Activated effector memory CD4-positive, alpha-beta T cell treated with Interleukin-2 at 50 U/mL for 16 hours (primary cell): ENCODE measurements at places on chromosomes 5 and 9.

- DNase-seq: no peak
Observed at GRCh38 chr5:103621548-103621930, 59.0 kb upstream of the NUDT12 start.

DNA sequence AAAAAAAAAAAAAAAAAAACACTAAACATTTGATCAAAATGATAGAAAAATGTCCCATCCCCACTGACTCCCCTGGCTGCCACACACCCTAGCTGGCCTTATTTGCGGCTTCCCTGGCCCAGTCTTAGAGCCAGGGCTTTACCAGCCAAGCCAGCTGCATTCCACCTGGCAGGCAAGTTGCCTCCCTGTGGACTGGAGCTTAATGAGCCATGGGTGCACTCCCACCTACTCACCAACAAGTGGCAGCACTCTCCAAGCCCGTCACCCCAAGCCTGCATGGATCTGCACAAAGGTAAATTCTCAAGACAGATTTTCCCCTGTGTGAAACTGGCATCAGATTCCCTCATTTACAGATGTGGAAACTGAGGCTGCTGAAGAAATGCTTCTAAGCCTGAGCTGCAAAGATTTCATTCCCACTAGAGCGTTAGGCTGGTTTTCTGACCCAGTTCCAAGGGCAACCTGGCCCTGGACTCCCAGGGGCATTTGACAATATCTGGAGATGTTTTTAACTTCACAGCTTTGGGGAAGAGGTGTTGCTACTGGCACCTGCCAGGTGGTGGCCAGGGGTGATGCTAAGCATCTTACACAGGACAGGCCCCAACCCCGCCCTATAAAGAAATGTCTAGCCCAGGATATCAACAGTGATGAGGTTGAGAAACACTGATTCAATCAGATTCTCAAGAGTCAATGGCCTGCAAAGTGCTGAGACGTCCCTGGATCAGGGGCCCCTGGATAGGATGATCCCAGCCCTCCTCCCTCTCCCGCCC, 21.9 kb upstream of the VDAC1 start:
- DNase-seq: peak; percentile 18

- no peak for DNase-seq
Observed at GRCh38 chr5:72276219-72276752, 43.8 kb downstream of the MRPS27 start.

DNA sequence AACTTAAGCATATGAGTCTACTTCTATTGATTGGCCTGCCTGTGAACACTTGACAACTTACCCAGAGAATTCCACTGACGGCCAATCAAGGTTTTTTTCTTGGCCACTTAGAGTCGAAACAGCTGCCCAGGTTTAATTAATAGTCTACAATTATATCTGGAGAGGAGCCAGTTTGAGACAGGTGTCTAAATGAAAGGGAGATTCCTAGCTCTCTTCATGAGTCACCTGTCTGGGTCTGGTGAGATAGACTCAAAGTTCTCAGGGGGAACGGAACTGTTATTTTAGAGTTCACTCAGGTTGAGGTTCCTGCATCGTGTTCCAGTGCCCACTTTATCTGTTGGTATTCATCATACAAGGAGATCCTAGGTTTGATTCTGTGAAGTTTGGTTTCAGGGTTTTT, 111.0 kb downstream of the CD180 start:
- DNase-seq: no peak

DNA sequence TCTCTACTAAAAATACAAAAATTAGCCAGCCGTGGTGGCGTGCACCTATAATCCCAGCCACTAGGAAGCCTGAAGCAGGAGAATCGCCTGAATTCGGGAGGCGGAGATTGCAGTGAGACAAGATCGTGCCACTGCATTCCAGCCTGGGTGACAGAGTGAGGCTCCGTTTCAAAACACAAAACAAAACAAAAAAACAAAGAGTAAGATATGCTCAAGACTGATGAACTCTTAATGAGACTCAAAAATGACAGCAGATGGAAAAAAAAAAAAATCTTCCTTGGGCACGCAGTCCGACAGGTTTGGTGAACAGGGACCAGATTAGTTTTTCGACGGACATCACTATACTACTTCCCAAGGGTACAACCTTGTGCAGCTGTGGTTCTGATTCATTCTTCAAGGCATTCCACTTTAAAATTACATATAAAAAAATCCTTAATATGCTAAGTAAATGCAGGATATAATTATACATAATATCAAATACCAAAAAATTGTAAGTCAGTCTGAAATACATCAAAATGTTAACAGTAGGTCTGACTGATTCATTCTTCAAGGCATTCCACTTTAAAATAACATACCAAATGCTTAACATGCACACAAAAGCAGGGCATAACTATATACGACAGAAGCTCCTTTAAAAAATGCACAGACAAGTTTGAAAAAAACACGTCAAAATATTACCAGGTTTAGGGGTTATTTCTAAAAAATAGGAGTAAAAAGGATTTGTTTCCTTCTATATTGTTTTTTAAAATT, 12.3 kb downstream of the PSIP1 start:
- DNase-seq: no peak

DNA sequence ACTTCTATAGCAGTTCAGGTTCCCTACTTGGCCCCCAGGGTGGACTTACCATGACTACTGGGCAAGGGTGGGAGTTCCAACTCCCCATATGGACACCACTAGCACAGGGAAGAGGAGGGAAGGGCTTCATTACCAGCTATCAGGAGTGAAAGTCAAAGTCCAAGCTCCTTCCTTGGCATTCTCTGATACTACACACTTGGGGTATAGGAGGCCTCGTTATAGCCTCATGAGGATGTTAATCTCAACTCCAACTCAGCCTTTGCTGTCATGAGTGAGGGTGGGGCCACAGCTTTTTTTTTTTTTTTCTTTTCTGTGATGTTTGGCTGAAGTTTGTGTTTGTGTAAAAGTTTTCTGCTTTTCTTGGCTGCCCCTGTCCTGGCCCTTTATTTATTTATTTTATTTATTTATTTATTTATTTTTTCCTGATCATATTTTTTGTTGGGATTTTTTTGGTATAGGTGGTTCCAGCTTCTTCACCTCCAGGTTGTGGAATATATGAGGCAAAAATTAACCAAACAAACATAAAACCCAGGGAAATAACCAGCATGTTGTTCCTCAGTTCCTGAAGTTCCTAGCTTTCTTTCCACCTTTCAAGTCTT, 8.7 kb downstream of the GARIN3 start:
- no peak for DNase-seq

DNA sequence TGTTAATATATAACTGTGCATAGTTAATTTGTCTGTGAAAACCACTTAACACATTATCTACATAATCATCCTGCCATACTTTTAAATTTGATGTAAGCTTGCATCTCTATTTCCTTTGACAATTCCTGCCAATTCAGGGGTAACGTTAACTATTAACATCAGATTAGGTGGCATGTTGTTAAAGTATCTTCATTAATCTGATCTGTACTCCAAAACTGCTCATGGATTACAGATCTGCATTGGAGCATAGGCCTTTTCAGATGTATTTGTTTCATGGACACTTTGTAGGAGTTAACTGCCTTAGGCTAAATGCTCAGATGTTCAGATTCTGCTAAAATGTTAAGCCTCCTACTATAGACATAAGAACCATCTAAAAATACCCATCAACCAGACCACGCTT, 3.1 kb downstream of the RPS6 start:
- DNase-seq: no peak

DNA sequence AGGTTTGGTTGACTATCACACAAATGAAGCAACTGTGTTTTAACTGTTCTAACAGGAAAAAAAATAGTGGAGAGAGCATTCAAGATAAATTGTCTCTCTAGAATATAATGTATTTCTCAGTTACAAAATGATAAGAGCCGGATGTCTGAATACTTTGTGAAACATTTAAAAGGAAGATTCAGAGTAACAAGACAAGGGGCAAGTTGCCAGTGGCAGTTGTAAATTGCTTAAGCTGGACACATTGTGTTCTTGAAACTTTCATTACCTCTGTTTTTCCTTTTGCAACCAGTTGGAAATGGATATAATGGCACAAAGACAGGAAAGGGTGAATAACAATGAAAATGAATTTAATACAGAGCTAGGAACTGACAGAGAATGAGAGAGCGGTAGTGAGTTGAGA, 15.2 kb upstream of the TBCA start:
- no peak for DNase-seq

- no peak for DNase-seq
Observed at GRCh38 chr9:83701286-83701685, 6.5 kb downstream of the UBQLN1 start.

DNA sequence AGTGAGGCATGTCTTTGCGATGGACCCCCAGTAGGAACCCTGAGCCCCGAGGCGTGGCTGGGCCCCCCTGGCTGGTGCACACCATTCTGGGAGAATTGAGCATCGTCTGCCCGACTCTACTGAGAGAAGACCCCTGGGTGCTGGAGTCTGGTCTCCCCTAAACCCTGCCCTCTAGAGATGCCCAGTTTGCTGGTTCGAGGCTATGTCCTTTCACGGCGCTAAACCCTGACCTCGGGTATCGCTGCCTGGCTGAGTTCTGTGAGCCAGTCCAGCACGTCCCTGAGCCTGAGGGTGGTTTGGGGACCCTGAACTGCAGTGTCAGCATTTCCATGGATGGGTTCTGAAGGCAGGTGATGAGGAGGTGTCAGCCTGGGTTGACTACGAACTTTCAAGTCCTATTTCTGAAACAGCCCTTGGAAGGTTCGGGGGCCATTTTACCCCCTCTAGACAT, 128.8 kb downstream of the RXRA start:
- no peak for DNase-seq

DNA sequence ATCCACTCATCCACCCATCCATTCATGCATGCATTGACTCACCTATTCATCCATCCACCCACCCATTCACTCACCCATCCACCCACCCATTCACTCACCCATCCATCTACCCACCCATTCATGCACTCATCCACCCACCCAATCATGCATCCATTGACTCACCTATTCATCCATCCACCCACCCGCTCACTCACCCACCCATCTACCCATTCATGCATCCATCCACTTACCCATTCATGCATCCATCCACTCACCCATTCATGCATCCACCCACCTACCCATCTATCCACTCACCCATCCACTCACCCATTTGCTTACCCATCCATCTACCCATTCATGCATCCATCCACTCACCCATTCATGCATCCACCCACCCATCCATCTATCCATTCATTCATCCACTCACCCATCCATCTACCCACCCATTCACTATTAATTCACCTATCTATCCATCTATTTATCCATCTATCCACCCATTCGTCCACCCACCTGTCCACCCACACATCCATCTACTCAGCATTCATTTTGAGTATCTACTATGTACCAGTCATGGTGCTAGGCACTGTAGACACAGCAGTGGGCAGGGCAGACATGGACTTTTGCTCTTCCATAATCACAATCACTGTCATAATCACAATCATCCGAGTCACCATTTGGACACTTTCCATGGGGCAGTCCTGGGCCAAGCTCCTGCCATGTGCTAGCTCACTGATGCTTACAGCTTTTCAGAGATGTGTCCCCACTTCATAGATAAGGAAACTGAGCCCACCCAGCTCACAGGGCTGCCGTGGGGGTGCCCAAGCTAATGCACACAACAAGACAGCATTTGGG, 34.4 kb downstream of the HMCN2 start:
- DNase-seq: no peak

DNA sequence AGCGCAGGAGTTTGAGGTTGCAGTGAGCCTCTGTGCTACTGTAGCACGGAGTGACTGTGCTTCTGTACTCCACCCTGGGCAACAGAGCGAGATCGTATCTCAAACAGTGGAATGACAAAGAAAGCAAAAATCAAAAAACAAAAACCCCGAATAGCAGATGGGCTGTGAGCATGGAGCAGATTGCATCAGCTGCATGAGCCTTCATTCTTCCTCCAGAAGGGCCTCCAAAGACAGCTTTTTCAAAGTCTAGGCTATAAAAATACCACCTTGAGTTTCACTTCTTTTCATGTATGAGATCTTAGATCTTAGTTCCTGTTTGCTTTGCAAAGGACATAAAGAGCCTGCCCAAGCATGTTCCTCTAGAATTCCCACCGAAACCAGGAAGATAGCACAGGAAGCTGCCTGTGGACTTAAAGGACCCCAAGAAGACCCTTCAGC, 15.0 kb upstream of the HSPB3 start:
- DNase-seq: no peak

DNA sequence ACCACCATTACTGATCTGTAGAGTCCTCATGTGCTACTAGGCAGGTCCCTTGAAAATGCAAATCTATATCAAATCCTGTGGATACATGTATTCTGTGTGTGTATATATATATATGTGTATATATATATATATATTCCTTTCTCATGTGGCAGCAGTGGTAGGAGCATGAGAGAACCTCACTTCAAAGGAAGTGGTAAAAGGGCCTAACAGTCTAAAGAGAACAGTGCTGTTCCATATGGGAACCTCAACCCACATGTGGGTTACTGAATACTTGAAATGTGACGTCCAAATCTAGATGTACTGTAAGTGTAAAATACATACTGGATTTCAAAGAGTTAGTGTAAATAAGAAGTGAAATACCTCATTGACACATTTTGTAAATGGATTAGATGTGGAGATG, 5.4 kb downstream of the SLC46A2 start:
- DNase-seq: no peak

DNA sequence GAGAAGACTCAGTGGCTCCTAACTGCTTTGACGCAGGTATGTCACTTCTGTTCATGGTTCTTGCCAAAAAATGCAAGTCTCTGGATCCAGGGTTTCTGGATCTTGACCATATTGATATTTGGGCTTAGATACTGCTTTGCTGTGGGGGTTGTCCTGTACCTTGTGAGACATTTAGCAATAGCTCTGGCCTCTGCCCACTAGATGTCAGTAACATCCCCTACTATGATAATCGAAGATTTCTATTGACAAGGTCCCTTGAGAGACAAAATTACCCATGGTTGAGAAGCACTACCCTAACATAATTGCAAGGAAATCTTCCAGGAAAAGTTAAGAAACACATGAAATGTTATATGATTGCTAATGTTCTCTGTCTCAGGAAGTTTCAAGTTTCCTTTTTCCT, 285.4 kb downstream of the TMEM232 start:
- no peak for DNase-seq

DNA sequence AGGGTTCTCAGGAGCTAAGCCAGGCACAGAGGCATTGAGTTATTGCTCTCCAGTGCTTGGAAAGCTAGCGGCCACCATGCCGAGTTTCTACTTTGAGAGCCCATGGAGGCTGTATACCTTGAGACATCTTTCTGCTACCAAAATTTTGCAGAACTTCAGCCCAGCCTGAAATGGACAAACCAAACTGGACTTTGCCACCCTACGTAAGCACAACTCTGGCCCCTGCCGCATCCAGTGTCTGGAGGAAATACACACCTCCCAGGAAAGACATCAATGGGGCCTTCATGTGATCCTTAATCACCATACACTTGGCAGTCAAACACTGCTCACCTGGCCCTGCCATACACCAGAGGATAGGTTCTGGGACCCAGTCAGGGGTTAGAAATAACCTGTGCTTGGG, 27.8 kb downstream of the GARNL3 start:
- no peak for DNase-seq

DNA sequence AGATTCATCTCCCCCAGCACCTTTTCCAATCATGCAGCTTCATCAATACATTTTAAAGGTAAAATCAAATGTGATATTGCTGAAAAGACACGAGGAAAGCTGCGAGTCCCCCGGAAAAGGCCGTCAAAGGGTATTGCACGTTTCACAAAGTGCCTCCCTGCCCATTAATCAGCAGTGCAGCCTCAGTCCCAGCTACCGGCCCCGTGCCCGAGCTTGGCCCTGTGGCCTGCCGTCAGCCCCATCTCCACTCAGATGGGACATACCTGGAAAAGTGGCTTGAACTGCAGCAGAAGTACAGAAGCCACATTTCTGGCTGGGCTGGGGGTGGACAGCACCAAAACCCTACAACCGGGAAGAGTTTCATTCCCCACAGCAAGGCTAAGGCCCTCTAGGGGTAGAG, 39.9 kb upstream of the EQTN start:
- no peak for DNase-seq
